Stimulated activated CD8-positive, alpha-beta memory T cell treated with anti-CD3 and anti-CD28 coated beads, Interleukin-7, amount 100 ng/mL, for 1 hour (primary cell): ENCODE measurements at places on chromosomes 5 and 9.

DNA sequence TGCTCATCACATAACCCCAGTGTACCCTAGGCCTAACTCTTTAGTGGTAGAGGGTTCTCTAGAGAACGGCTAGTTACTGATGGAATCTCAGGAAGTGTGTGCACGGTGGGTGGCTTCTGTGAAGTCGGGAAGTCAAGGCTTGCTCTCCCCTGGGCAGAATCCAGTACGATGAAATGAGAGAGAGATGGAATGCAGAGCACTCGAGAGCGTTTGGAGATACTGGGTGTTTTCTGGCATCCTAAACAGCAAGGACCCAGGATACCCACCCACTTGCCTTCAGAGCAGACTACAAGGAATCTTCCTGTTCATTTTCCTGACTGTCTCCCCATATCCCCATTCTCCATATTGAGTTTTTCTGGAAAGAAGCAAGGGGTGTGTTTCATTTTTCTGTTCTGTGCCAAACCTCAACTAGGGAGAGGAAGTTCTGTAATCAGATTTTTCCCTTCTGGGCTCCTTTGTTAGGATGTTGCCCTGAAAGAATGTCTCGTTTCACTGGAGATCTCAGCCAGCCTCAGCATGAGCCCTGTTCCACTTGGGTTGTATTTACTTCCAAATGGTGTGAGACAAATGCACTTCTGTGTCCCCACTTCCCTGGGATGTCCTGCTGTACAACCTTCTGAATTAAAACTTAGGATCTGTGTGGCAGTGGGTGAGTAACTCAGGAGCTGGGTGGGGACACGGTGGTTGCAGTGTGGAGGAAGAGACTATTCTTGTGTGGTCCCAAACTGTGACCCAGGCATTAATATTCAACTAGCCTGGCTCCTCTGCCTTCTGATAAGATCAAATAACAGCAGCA is 108.9 kb upstream of the SPRY4 start:
- no peak for DNase-seq

GRCh38 chr5:81361600-81361999 is 32.3 kb downstream of the ACOT12 start:
- DNase-seq = no peak

DNA sequence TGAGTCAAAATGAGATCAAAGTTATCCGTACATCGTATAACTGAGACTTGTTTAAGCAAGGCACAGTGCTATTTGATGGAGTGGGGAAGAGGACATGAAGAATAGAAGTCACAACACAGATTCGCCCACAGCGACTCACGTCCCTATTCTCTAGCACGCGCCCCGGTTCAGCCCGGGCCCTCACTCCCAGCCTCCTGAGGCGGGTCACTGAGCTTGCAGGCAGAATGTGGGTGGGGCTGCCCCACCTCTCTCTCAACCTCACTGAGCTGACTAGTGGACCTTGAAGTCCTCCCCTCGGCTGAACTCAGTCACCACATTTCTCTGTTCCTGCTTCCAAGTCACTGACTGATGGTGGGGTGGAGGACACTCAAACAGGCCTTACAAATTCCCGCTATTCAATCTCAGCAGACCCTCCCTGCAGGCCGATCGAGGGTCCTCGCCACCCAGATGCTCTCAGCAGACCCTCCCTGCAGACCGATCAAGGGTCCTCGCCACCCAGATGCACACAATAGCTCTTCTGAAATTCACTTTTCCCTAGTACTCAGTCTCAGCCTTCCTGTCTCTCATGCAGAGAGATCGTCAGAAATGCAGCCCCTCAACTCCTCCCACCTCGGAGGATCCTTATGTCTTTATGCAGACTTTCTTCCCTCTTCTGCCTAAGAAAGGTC is 12.9 kb downstream of the GLDC start:
- DNase-seq = no peak

- DNase-seq = no peak
These were observed 91.7 kb downstream of the MACROH2A1 start for GRCh38 chr5:135307143-135307903.

DNA sequence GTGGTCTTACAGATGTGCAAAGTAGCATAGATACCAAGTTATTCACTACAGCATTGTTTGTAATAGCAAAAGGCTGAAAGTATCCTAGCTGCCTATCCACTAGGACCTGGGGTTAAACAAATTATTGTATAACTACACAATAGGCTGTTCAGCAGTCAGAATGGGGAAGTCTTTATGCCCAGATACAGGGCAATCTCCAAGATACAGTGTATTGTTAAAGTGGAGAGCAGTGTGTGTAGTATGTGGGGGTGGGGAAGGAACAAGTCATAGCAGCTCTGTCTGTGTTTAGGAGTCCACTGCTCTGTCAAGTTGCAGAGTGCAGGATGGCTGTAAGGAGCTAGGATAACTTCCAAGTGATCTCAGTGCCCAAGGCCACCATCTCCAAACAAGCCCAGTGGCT is 5.5 kb downstream of the PCYOX1L start:
- DNase-seq = no peak

DNA sequence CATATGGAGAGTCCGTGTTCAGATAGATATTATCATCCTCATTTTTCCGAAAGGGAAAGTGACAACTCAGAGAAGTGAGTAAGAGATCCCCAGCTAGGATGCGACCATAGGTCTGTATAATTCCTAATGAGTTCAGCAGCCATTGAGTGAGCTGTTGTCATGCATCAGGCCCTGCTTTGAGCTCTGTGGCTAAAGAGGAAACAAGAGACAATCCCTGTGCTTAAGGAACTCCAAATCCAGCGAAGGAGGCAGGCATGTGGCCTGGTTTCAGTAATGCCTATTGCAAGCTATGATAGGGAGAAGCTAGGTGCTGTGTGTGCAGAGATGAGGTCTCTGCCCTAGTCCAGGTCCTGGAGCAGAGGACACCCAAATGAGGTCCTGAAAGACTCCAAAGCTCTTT is 192.8 kb downstream of the ACTL7B start:
- no peak for DNase-seq

- DNase-seq = no peak
These were observed 101.9 kb upstream of the S1PR3 start for GRCh38 chr9:88889386-88889785.

GRCh38 chr5:56019306-56020272 is 24.8 kb upstream of the IL6ST start:
- DNase-seq = no peak

GRCh38 chr5:172436879-172437369 is 17.4 kb downstream of the SH3PXD2B start:
- no peak for DNase-seq

DNA sequence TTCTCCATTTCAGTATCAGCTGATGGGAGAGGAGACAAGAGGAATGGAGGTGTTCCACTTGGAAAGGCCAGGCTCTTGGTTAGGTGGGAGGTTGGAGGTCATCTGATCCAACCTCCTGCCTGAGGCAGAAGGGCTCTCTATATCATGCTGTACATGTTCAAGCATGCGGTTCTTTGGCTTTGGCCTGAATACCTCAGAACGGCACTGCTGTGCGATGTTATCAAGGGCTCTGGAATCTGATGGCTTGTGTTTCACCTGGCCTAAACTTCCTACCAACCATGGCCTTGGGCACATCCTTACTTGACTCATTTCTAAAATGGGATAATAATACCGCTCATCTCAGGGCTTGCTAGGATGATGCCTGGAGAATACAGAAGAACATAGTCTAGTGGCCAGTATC is 90.1 kb upstream of the FAM169A start:
- no peak for DNase-seq

DNA sequence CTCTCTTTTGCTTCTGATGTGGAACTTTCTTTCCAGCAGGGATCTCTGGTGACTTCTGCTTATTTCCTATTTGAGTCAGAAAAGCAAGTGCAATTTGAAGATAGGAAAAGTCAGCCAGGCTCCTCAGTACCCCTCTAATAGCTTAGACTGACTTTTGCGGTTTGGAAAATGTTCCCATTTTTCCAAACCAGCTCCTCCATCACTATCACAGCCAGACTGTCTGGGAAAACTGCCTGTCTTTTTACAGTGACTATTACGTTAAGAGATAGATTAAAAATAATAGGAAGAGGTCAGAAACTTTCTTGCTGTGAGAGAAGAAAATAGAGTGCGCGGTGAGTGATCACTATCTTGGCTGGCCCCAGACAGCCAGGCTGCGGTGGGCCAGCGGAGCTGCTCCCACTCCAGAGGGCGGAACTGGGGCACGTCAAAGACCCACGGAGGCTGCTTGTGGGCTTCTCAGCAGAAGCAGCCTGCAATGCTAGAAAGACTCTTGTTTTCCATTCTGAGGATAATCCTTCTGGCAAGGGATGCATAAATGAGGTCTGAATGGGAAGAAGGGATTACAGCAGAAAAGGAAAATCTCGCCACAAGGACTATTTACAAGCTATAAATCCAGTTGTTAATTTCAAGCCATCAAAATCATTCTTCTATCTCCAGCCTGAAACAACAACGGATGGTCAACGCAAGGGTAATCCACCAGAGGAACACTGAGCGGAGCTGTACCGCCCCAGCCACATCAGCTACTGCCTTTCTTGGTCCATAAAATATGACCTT is 151.0 kb upstream of the MSX2 start:
- no peak for DNase-seq

DNA sequence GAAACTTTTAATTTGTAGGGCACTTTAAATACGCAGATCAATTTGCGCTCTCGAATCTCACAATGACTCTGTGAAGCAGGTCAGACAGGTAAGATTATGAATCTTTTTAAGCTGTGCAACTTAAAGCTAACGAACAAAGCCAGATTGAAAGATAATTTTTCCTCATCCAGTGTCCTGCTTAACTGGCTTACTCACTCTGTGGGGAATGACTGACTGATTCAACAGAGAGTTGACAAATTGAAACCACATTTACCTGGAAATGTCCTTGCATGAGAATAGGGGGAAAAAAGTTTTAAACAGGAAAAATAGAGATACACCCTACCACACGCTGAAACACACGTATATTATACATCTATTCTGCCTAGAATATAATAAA is 187.9 kb downstream of the MAN2A1 start:
- DNase-seq = no peak

DNA sequence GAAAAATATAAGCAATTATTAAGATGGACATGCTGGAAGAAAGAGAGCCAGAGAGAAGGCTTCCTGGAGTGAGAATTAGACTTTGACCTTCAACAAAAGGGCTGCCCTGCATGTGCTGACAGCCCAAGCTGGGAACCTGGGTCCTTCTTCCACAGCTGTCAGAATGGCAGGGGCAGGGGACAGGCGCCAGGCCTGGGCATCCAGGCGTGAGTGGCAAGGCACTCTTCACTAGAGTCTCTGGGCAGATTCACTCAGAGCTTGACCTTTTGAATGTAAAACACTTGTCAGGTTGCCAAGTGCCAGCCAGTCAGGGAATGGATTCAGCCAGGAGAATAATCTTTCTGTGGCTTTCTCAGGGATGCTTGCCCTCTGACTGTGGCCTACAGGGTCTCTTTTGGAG is 119.1 kb upstream of the CLINT1 start:
- DNase-seq = no peak

- no peak for DNase-seq
These were observed 30.5 kb downstream of the C7 start for GRCh38 chr5:40939753-40940152.

DNA sequence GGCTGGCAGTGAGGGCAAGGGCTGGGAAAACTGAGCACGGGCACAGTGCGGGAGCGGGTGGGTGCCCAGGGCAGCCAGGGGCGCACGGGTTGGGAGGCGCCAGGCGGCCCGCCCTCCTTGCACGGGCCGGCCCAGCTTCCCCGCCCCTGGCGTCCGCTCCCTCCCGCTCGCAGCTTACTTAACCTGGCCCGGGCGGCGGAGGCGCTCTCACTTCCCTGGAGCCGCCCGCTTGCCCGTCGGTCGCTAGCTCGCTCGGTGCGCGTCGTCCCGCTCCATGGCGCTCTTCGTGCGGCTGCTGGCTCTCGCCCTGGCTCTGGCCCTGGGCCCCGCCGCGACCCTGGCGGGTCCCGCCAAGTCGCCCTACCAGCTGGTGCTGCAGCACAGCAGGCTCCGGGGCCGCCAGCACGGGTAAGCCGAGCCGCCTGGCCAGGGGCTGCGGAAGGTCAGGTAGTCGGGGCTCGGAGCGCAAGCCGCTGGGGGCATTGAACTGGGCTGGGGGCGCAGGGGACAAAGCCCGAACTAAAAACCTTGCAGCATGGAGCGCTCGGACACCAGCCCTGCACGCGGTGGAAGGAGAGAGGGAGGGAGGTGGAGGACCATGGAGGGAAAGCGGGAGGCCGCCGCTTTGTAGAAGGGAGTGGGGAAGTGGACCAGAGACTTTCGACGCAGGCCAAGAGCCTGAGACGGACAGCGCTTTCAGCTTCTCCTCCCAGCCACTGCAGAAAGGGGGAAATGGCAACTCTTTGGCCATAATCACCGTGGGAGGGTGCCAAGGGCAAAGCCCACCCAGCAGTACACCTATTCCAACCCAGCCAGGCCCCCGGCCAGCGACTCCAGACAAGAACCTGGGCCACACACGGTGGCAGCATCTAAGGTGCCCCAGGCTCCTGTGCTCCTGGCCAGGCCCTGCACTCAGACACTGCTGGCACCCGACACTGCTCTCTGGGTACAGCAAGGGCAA is at the start of gene TGFBI:
Gene TGFBI (plus strand): TSS at position 207 of the 961 bp plus-strand sequence. CDS start 68 bp downstream, at position 275.
- DNase-seq = no peak

DNA sequence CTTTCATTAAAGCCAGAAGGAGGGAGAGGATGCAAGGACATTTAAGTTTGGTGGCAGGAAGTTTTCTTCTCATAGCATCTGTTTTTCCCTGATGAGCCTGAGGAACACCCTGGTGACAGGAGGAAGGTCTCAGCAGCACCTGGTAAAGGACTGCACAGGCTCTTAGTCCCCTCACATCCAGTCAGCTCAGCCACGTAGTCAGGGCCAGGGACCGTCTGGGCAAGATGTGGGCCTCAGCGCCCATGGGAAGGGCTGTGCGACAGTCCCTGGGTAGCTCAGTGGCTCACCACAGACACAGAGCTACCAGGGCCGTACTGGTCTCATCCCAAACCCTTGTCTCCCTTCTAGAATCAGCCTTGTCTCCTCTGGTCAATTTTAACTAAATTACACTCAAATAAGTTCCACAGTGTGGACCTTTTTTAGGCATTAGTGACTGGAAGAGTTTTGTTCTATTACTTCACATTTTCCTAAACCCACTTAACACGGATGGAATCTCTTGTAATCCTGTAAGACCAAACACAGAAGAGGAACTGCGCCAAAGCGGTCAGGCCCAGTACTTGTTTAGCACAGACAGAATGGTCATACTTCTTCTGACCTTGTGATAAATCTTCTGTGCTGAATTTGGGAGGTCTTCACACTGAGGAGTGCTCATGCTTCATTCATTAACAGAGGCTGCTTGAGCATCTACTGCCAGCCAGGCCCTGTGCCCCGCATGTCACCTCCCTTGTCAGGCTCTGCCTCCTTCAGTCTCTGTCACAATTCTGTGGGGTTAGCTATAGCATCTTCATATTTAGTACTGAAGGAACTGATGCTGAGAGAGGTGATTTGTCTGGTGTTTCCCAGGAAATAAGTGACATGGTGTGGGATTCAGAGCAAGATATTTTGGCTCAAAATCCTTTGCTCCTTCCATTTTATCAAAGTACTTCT is 91.4 kb downstream of the ANGPTL2 start:
- no peak for DNase-seq

- DNase-seq = no peak
These were observed 482.1 kb upstream of the ZNF608 start for GRCh38 chr5:125228363-125229070.

- no peak for DNase-seq
These were observed 472.0 kb downstream of the ACTL7B start for GRCh38 chr9:108383796-108384195.
